Panc1 (cell line): ENCODE measurements at places on chromosomes 13 and 19.

- DNase-seq = no peak
Measured at GRCh38 chr13:60282186-60282585, 114.8 kb upstream of the TDRD3 start.

- no peak for DNase-seq
Measured at GRCh38 chr19:756236-756635, 5.3 kb downstream of the MISP start.

GRCh38 chr19:54172471-54173358, at the start of gene TMC4:
Gene TMC4, minus strand, starts transcription at chr19:54173160. Its CDS starts 43 bp downstream, at chr19:54173117.
- DNase-seq = no peak

GRCh38 chr19:34461375-34462100, 20.0 kb upstream of the WTIP start:
- DNase-seq = no peak

- DNase-seq = peak; percentile 86
Measured at GRCh38 chr19:49929611-49930482, 543 bp upstream of the NUP62 start.

- no peak for DNase-seq
Measured at GRCh38 chr19:15463861-15464371, 428 bp downstream of the RASAL3 start.

GRCh38 chr19:20365146-20365545, 198.1 kb downstream of the ZNF486 start:
- no peak for DNase-seq

GRCh38 chr19:40588110-40588854, 11.6 kb downstream of the SHKBP1 start:
- no peak for DNase-seq

DNA sequence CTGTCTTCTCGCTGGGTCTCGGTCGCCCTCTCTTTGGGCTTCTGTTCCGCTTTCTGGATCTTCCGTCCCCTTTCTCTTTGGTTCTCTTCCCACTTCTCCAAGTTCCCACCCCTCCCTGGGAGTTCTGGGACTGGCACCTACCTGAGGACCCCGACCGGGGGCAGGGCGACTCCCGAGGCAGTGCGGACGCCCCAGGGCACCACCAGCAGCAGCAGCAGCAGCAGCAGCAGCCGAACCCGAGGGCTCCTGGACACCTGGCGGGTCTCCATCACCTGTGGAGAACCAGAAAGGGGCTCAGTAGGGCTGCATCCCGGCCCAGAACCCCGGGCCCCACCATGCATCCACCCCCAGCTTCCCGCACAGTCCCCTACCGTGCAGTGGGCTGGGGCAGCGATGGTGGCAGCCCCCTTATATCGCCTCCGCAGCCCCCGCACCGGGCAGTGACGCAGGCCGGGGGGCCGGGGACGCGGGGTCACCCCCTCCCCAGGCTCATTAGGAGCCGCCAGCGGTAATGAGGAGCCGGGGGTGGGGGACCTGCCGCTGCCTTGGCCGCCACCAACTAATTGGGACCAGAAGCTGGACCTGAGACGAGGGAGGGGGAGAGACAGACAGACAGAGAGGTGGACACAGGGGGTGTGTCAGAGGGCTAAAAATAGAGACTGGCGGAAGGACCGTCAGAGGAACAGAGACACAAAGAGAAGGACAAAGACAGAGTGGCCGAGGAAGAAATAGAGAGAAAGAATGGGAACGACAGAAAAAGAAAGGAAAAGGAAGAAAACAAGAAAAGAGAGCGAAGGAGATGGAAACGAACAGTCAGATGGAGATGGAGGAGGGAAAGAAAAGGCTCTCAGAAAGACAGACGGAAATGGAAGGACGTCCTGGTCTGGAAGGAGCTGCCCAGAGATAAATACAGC, at the start of gene PTH2:
Gene PTH2 (minus strand): TSS at position 371 of the 914 bp plus-strand sequence. CDS start 102 bp downstream, at position 269.
- DNase-seq = no peak

DNA sequence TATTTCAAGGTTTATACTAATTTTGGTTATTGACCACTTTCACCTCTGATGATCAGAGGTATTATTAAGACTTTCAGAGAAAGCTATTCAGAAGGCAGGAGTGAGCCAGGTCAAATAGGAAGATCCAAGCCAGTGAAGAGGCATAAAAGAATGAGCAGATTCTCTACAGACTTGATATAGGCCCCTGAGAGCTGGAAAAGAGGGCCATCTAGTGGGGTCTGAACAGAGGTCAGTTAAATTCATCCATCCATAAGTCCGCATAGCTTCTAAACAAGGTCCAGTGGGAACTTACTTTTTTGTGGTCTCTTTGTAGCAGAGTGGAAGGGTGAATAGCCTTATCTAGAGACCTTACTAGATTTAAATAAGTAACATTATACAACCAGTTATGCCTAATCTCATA, 126.6 kb upstream of the UFM1 start:
- DNase-seq = no peak

DNA sequence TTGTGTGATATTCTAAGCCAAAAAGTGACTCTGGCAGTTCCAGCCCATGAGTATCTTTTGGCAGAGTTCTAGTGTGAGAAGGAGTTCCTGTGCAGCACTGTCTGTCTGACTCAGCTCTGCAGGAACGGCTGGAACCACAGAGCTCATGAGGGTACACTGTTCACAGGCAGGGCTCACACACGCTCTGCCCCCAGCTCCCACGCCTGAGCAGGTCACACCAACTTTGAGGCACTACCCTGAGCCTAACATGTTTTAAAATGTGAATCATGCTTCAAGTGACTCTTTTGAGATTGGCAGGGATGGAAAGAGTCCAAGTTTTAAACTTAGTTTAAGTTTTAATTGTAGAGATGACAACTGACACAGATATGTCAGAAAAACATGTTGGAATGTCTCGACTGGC, 1203.3 kb downstream of the UQCRFS1 start:
- no peak for DNase-seq

DNA sequence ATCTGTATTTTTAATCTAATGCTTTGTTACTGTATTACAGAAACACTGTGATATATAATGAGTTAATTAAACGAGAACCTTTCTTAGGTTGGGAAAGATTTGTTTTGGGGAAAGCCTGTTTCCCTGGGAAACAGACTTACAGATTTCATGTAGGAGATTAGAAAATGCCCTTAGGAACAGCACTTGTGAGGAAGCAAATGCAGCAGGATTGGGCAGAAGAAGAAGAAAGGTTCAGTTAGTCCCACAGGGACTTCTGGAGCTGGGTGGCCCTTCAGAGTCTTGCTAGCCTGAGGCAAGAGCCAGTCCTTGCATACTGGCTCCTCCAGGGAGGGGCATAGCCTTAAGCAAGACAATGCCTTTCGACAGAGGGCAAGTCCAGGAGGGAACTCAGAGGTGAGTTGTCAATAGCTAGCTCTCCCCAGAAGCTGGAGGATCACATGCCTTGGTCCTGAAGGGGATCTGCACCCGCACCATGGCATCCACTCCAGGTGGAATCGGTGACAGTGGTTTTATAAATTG, 36.8 kb downstream of the N4BP2L1 start:
- no peak for DNase-seq

DNA sequence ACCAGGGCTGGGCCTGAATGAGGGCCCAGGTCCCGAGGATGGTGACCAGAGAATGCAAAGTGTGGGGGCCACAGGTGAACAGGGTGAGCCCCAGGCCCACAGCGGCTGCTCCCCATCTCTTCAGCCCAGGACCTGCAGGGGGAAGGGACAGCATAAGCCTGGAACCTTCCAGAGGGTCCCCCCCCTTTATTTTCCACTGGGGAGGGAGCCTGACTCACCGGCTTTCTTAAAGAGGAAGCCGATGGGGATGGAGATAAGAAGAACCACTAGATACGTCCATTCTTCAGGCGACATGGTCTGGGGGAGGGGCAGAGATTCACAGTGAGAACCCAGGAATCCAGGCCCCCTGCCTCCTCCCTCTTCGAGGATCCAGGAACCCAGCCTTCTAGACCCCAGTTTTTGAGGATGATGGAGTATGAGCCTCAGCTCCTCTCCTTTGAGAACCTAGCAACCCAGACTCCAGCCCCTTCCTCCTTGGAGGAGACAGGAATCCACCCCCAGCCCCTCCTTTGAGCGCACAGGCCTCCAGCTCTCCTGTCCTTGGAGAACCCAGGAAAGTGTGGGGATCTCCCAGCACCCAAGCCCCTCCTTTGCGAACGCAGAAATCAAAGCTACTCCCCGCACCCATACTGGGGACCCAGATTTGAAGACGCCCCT, 1.0 kb downstream of the MBOAT7 start:
- no peak for DNase-seq

DNA sequence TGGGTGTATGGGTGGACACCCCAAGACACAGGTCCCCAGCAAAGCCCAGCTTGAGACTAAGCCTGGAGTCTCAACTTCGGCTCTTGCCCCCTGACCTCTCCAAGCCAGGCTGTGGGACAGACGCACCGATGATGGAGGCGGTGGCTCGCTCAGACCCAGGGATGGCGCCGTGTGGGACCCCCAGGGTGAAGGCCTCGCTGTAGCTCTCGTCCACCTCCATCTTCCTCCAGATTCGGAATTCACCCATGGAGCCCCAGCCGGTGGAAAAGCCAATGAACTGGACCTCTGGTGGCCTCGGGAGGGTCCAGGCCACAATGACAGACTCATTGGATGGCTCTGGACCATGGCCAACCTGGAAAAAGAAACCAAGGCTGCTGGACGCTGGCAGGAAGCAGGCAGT, 39.1 kb downstream of the F2RL3 start:
- no peak for DNase-seq

DNA sequence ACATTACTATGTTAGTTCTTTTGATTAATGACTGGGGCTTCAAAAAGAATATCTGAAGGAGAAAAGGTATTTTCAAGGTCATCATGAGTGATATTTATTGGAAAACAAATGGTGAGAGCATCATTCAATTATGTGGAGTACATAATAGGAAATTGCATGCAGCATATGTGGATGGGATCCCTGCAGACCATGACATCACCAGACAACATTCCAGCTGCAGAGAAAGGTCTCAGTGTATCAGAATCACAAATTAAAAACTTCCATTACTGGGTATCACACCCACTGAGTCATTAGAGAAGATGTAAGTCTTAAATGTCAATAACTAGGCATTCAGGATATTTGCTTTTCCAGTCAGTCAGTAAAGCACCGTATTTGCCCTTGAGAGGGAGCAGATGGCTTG, 574.4 kb upstream of the SLC10A2 start:
- no peak for DNase-seq

GRCh38 chr13:29918845-29919244, 68.4 kb upstream of the UBL3 start:
- no peak for DNase-seq

DNA sequence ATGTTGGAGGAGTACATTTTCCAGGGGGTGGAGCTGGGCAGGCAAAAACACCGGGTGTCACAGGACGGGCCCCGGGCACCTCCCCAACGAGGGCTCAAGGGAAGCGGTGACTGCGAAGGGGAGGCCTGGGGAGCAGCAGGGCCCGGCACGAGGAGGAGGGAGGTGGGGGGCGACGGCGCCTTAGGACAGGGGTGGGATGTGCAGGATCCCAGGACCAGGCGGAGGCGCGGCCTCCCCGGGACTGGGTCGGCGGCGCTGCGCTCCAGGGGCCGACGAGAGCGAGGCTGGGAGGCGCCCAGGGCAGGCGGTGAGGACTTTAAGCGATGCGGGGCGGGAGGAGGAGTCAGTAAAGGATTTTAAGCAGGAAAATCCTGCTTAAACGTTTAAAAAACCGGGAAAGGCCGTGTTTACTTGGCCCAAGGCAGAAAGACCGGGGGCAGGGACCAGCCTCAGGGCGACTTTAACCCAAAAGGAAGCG, 427 bp downstream of the ZNF160 start:
- no peak for DNase-seq

GRCh38 chr19:43936188-43936587, 1.1 kb upstream of the ZNF45 start:
- no peak for DNase-seq

DNA sequence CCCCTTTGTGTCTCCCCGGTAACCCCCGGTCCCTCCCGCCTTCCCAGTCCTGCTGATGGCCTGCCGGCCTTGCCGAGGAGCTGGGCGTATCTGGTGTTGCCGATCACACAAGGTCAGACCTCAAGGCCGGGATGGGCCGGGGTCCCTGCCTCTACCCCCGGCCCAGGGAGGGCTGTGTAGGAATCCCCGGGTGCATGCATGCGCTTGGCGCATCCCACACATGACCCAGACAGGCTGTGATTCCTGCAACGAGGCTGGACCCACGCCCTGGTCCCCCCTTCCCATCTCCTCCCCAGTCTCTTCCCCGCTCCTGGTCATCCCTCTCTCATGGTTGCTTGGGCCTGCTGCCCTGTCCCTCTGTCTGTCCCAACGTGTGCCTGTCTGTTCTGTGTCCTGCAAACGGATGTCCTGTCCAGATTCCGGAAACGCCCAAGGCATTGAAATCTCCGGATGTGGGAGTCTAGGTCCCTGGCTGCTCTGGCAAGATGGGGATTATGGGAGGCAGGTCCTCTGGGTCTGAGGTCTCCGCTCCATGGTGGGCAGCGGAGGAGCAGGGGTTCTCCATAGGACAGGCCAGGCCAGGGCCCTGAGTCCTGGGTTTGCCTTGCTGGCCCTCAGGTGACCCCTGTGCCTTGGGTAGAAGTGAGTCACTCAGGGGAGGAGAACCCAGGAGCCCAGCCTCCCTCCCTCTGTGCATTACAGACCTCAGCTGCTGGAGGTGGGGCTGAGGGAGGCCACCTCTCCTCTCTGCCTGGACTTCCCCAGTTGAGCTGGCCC, 1.6 kb downstream of the PKN1 start:
- no peak for DNase-seq

GRCh38 chr13:106186366-106187030, 349.0 kb downstream of the EFNB2 start:
- DNase-seq = no peak

- no peak for DNase-seq
Measured at GRCh38 chr13:112356190-112356589, 20.0 kb upstream of the SPACA7 start.

- no peak for DNase-seq
Measured at GRCh38 chr19:46862974-46863632, 2.3 kb downstream of the ARHGAP35 start.

DNA sequence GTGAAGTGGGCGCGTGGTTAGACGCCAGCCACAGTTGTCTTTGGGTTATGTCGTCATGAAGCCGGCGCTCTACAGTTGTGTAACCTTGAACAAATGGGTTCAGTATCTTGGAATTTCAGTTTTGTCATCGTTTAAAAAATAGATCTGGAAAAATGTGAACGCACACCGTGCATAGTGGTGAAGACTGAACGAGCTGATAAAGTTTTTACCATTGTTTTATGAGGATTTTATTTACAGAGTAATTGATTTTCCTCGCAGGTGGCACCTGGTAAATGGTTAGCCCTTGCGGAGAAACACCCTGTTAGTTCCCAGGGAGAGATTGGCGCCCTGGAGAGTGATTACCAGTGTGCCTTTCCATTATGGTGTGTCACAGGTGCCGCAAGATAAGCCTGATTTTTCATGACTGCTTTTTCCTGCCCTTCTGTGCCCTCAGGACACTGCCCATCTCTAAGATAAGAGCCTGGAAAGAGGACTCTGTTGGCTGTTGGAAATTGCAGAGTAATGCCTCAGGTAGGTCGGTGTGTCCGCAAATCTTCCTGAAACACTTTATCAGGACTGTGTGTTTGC, 577 bp downstream of the ZNF181 start:
- DNase-seq = peak; percentile 78

DNA sequence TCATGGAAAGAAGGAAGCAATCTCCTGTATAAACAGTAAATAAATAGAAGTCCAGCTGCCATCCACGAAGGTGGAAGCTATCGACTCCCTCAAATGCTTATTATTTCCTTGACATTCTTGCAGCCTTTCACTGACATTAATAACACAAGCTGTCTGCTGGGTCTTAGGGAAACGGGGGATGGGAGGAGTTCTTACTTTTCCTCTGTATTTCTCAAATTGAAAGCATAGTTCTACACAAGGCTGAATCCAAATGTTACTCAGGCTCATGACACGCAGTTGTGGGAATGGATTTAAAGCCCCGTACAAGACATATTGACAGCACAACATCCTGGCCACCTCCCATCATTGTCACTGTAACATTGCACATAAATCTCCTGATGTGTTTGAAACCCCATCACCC, 4.0 kb downstream of the SERPINE3 start:
- DNase-seq = no peak
